ENCODE measurements at places on chromosomes 12 and 14.

DNA sequence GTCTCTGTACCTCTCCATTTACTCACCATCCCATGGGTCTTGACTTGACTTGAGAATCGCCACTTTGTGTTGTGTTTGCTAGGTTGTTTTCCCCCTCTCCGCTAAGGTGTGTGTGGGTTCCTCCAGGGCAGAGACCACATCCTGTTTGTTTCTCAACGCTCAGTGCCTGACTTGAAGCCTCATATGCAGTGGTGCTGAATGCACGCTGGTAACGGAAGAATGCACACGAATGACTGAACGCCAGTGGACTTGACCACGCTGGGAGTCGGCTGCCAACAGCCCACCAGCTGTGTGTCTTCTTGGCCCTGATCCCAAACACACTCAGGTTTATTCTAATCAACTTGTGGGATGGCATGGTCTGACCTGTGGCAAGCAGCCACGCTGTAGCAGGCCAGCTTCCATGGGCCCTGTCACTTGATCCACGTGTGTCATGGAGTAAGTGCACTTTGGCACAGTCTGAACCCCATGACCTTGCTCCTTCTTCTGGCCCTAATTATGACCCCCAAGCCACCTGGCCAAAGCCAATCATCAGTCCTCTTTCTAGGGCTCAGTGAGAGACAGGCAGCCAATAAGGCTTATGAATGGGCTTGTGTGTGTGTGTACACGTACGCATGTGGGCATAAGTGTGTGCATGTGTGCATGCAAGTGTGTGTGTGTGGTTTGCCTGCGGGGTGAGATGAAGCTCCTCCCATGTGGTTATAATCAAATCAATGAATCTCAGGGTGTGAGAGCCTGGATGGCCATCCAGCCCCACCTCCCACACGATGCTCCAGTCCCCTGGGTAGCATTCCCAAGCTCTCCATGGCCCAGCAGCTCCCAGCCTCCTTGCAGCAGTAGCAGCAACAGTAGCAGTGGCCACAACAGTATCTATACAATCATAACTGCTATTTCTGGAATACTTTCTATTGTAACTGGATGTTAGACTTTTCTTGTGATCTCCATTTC is 6.4 kb upstream of the TC2N start:
- peak; percentile 70 for DNase-seq

DNA sequence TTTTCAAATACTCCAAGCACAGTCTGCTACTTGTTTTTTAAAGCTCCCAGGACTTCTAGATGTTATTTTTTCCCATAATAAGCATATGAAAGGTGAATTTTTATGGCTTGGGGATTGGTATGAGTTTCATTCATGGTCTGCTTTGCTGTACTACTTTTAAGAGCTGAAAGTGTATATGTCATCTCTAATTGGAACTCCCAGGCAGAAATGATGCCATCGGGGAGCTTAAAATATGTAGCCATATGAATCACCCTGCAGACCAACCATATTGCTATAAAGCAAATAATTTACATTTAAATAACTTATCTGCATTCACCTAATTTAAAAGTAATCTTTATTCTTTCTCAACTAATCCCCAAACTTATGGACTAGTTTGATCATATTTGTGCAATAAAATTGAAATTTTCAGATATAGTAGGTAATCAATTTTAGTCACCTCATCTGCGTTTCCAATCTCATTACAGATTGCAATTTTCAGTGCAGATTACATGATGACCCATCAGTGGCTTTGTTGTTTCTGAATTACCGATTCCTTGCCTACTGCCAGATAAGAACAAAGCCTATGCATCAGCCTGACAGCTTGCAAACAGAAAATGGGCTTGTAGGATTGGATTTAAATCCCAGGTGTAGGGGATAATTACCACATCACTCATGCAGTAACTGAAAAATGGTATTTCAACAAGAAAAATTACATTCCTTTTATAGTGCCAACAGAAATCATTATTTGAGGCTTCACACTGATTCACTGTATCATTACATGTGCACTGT is 689.4 kb downstream of the NOVA1 start:
- no peak for DNase-seq

DNA sequence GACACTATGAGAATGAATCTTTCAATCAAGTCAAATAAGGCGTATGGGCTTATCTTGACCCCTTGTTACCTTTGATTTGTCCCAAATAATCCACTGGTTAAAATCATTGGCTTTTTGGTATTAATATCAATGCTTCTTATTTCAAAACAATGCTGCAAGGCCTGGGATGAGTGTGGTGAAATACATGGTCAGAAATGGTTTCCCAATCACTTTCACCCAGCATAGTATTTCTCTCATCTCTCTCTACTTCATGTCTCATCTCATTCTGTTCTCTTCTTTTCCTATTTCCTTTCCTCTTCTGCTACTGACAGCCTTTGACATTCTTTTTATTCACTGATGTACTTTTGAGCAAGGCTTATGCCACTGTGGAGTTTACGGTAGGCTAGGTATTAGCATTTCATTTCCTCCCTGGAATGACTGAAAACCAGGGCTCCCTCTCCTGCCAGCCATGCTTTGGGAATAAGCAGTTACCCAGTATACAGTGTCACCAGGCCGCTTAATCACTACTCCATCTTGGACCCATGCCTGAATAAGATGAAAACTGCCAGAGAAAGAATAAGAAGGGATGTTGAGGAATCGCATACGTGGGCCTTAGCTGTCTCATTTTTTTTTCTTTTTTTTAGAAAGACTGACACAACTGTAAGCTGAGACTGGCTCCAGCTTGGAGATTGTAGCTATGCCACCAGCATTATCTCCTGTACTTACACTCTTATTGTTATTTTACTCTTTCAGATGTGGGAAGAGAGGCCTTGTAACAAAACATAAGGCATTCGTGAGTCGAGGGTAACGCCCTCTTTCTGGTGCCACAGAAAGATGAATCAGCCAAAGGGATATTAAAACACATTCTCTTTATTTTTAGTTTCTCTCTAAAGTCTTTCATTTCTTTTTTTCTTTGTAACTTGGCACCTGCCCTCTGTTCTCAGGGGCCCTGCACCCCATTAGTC is 53.5 kb downstream of the IGF1 start:
- no peak for DNase-seq

DNA sequence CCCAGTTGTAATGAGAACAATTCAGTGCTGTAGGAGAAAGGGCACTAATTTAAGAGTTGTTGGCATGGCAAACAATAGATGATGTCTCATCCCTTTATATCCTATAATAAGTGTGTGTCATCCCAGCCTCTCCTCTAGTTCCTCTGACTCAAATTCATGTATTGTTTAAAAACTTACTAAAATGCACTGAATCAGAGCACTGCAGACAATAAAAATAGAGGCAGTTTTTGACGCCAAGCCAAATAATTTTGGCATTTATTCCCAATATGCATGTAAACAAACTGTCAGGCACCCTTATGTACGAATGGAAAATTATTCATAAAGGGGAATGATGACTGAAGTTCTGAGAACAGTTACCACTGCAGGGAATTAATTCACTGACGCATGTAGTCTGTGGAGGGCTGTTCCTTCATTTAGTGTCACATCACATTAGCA is 57.9 kb upstream of the TMX1 start:
- DNase-seq, result peak; percentile 7

DNA sequence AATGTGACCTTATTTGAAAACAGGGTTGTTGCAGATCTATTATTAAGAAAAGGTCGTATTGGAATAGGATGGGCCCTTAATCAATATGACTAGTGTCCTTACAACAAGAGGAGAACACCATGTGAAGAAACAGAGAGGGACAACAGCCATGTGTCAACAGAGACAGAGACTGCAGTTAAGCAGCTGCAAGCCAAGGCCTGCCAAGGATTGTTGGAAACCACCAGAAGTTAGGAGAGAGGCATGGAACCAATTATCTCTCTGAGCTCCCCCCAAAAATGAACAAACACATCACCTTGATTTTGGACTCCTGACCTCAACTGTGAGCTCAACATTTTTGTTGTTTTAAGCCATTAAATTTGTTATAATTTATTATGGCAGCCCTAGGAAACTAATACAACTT is 214.6 kb upstream of the PRKD1 start:
- no peak for DNase-seq

DNA sequence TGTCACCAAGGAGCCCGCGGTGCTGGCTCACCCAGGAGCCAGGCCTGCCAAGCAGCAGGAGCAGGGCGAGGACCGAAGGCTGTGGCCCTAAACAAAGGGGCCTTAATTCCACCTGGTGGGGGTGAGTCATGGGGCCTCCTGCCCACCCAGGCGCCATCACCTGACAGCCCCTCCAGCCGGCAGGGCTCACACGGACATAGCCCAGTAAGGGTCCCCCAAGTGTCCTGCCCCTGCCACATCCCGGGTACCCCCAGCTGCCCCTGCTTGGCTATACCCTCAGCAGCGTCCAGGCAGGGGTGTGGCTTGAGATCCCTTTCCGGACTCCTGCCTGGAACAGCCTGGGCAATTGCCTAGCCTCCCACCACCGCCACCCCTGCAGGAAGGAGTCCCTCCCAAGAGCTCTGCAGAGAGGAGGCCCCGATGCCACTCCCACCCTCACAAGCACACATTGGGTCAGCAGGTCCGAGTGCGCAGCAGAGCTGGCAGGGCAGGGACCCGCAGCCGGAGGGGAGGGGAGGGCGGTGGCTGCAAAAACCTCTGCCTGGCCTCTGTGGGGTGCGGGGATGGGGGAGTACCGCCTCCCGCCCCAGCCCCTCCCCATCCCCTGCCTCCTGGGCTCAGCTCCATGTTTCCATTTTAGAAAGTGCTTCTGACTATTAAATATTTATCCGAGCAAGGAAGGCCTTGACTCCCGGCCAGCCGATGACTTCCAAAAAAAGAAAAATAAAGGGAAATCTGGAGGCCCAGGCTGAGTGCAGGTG is 4.6 kb downstream of the AHNAK2 start:
- DNase-seq, result peak; percentile 33

- no peak for DNase-seq
Measured at GRCh38 chr14:103172921-103173320, 49.7 kb downstream of the TNFAIP2 start.

DNA sequence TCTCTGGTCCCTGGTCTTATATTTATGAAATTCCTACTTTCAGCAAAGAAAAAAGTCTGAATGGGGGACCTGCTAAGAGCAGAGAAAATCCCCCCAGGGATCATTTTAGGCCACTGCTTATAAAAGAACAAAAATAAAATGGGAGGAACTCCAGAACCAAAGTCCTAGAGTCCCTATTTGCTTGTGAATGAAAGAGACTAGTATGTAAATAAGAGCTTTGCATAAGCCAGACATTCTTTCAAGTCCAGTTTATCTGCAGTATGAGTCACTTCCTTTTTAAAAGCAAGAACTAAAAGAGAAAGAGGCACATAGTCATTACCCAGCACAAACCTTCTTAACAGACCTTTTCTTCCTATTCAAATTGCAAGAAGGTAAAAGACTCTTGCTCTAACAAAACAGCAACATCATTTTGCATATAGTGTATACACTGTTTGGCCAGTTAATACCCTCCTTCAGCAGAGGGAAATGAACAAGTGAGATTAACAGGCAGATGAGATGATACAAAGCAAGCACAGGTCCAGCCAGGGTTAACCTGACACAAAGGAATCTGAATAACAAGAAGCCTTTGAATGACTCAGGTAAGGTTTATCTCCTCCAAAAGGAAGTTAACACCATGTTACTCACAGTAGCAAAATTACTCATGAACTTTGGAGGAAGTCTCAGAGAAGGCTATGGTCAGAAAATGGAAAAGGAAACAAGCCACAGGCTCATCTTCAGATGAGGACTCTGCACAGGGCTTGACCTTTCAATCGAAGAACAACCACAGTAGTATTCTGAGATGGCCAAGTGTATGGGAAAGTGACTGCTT is 87.3 kb downstream of the PHLDA1 start:
- DNase-seq, result peak; percentile 94

- no peak for DNase-seq
Measured at GRCh38 chr14:52878469-52878868, 72.4 kb downstream of the FERMT2 start.

GRCh38 chr12:32494656-32495055 is 95.3 kb downstream of the FGD4 start:
- DNase-seq, result no peak

GRCh38 chr12:46208370-46208769 is 60.5 kb downstream of the SLC38A1 start:
- no peak for DNase-seq

DNA sequence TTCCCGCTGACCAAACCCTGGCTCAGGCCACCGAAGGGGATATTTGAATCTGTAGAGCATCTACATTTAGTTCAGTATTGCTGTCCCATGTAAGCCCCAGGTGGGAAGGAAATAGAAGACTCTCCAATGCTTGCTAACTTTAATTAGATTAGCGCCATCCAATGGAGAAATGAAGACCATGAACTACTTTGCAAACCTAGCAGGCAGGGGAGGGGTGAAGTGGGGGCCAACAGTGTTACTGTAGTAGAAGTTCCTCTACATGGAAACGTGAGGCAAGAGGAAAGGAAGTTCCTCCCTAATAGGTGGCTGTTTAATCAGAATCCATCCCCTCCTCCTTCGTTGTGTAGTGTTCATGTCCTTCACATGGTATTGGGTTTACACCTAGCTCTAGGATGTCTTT is 9.3 kb upstream of the DENND5B start:
- no peak for DNase-seq

GRCh38 chr12:27343255-27344000 is 10.8 kb downstream of the BMAL2 start:
- peak; percentile 96 for DNase-seq

DNA sequence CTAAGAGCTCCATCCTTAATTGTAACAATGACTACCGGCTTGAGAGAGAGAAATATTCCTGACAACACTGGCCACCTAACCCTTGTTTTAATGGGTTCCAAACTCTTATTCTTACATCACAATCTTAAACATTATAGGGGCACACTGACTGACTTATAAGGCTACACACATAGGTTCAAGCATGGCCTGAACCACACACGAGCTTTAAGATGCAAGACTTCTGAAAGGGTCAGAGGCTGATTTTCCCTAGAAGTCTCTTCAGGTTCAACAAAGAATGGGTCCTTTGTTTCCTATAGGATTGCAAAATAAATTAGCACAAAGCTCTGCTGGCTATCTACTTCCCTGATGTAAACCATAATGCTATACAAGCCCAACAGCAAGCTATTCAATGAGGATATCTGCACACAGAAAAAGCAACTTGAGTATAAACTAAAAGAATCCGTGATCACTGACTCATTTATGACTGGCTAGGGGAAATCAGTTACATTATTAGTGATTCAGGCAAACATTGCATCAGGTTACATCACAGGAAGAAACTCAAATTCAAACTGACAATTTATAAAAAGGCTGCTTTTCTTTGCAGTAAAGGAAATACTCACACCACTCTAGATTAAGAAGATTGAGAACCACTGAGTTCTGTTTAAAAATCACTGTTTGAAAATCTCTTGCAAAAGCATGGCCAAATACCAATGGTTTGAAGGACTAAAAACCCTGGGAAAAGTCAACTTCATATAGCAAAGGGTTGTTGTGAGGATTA is 8.5 kb downstream of the BTG1 start:
- DNase-seq, result peak; percentile 92

GRCh38 chr12:104608998-104609397 is 152.2 kb downstream of the CHST11 start:
- no peak for DNase-seq
